ENCODE measurements at places on chromosomes 16 and 17.

GRCh38 chr17:79038545-79039135 is 14.7 kb downstream of the C1QTNF1 start:
- peak; percentile 82 for DNase-seq

- DNase-seq = peak; percentile 81
Measured at GRCh38 chr16:31451681-31452351, 7.5 kb upstream of the ARMC5 start.

DNA sequence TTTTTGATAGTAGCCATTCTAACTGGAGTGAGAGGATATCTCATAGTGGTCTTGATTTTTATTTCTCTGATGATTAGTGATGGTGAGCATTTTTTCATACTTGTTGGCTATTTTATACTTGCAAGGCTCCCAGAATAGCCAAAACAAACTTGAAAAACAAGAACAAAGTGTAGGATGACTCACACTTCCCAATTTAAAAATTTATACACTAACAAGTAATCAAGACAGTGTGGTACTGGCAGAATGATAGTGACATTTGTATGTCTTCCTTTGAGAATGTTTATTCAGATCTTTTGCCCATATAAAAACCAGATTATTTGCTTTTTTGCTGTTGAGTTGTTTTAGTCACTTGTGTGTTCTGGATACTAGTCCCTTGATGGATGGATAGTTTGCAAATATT is 17.8 kb downstream of the SPECC1 start:
- no peak for DNase-seq

DNA sequence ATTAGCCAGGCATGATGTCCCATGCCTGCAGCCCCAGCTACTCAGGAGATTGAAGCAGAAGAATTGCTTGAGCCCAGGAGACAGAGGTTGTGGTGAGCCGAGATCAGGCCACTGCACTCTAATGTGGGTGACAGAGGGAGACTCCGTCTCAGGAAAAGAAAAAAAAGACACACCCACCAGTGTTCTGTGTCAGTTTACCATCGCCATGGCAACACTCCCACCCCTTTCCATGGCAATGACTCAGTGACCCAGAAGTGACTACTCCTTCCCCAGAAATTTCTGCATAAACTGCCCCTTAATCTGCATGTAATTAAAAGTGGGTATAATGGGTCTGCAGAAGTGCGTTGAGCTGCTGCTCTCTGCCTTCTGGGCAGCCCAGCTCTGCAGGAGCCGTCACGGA is 4.0 kb upstream of the ZC3H18 start:
- DNase-seq = no peak

DNA sequence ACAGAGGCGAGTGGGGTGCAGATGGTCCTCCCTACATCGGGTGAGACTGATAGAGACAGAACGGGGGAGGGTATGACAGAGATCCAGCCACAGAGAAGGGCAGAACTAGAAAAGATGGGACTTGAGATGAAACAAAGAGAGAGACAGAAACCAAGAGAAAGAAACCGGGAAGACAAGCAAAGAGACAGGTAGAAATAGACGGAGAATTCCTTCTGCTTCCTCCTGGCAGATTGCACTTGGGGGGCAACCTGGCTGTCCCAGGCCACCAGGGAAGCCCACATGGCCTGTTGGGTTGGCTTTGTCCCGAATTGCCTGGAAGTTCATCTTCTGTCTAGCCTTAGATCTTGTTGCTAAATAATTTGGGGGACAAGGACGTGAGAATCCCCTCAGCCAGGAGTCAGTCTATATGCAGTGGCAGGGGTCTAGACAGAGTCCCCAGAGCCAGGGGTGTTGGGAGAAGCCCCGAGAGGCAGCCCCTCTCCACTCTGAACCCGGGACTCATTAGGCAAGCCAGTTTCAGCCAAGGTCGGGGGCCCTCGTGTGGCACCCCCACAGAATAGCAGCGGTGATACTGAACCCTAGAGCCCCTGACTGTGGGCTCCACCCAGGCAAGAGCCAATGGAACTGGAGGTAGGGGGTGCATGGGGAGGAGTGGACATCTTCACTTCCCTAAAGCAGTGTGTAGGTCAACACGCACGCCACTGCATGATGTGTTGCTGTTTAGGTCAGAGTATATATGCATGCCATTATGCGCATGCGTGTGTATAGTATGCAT is 627 bp upstream of the TSPOAP1 start:
- DNase-seq = no peak

DNA sequence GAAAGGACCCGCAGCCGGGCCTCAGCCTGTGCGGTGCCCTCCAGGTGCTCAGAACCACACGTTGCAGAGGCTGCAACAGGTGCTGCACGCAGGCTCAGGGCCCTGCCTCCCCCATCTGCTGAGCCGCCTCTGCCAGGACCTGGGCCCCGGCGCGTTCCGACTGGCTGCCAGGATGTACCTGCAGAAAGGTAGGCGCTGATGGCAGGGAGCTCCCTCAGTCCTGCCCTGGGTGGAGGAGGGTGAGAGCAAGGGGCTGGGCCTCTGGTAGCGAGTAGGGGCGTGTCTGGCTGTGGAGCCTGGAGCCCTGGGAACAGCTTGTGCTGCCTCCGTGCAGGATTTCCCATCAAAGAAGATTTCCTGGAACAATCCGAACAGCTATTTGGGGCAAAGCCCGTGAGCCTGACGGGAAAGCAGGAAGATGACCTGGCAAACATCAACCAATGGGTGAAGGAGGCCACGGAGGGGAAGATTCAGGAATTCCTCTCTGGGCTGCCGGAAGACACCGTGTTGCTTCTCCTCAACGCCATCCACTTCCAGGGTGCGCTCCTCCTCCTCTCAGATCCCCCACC is 4.4 kb downstream of the SERPINF2 start:
- DNase-seq = no peak

GRCh38 chr17:44120851-44121605 is 2.4 kb downstream of the HDAC5 start:
- DNase-seq = no peak

- no peak for DNase-seq
Measured at GRCh38 chr16:12724226-12724625, 79.5 kb downstream of the CPPED1 start.

DNA sequence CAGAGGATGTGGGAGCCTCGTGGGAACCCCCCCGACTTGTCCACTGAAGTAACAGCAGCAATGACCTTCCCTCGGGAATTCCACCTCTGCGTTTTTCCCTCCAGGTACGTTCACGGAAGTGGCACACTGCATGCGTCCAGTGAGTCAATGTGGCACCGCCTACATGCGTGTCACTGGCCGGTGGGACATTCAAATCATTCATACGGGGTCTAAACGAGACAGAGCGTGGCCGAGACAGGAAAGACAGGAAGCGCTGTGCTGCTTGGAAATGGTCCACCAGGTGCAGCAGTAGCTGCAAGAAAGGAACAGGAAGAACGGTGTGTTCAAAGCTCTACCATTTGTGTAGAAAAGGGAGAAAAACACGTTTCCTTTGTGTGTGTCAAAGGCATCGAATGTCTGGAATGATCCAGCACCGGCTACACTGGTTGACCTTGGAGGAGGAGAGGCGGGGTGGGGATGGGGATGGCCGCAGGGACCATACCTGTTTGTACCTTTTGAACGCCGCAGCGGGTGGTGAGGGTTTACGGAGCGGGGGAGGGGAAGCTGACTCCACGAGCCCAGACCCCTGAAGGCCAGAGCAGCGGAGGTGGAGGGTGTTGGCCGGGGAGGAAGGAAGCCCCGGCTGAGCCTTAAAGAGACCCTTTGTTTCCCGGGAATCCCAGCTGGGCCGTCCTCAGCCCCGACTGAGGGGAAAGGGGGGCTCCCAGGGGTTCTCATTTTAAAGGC is 1.7 kb upstream of the PGAP6 start:
- DNase-seq = no peak

- peak; percentile 95 for DNase-seq
Measured at GRCh38 chr17:30970831-30971567, at the start of gene RNF135. TSS of gene RNF135 (plus strand) at chr17:30971039. CDS start at chr17:30971074, 35 bp downstream.

DNA sequence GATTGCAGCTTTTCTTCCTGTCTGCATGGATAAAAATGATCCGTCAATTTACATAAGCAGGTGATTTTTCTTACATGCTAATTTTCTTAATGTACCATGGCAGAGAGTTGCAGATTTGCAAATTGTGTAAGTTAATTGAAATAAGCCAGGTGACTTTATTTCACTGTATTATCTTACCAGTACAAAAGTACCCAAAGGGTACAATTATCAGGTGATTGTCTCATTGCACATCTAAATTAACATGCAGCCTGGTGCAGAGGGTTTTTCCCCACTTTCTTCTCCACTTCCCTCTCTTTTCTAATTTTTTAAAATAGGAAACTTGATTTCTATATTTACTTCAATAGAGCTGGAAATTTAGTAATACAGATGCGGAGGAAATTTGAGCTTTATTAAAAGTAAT is 11.2 kb downstream of the NLK start:
- no peak for DNase-seq

- DNase-seq = no peak
Measured at GRCh38 chr17:80738987-80739730, 194.5 kb downstream of the RPTOR start.

- DNase-seq = no peak
Measured at GRCh38 chr16:35194681-35195080, 1735.3 kb downstream of the TP53TG3F start.

- no peak for DNase-seq
Measured at GRCh38 chr17:59828478-59828760, 64.3 kb downstream of the TUBD1 start.

DNA sequence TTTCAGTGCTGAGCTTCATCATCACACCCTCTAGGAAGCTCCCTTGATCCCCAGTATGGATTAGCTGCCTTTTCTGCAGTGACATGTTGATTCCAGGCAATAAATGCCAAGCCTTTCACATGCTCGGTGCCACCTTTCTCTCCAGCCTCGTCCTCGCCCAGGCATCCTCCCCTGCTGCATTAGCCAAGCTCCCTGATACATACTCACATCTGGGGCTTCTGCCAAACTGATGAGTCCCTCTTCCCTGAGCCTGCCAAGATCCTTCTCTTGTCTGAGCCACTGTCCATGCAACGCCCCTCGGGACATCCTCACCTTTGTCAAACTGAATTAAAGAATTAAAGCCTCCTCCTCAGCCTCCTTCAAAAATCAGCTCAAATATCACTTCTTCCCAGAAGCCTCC is 538.5 kb upstream of the CDH11 start:
- no peak for DNase-seq

- no peak for DNase-seq
Measured at GRCh38 chr17:81154961-81155360, 10.3 kb upstream of the PVALEF start.

GRCh38 chr16:85998868-85999729 is 100.1 kb downstream of the IRF8 start:
- DNase-seq = no peak

GRCh38 chr16:72243621-72244020 is 71.7 kb upstream of the PMFBP1 start:
- DNase-seq = no peak

GRCh38 chr16:52265446-52265861 is 281.5 kb downstream of the TOX3 start:
- DNase-seq = no peak

GRCh38 chr16:19837331-19837980 is 47.2 kb downstream of the GPRC5B start:
- DNase-seq = no peak

- DNase-seq = peak; percentile 52
Measured at GRCh38 chr17:44900894-44901293, 1.6 kb upstream of the EFTUD2 start.

GRCh38 chr16:88499292-88499691 is 46.2 kb downstream of the ZFPM1 start:
- DNase-seq = no peak

GRCh38 chr16:56915336-56916119 is 16.4 kb upstream of the HERPUD1 start:
- no peak for DNase-seq

DNA sequence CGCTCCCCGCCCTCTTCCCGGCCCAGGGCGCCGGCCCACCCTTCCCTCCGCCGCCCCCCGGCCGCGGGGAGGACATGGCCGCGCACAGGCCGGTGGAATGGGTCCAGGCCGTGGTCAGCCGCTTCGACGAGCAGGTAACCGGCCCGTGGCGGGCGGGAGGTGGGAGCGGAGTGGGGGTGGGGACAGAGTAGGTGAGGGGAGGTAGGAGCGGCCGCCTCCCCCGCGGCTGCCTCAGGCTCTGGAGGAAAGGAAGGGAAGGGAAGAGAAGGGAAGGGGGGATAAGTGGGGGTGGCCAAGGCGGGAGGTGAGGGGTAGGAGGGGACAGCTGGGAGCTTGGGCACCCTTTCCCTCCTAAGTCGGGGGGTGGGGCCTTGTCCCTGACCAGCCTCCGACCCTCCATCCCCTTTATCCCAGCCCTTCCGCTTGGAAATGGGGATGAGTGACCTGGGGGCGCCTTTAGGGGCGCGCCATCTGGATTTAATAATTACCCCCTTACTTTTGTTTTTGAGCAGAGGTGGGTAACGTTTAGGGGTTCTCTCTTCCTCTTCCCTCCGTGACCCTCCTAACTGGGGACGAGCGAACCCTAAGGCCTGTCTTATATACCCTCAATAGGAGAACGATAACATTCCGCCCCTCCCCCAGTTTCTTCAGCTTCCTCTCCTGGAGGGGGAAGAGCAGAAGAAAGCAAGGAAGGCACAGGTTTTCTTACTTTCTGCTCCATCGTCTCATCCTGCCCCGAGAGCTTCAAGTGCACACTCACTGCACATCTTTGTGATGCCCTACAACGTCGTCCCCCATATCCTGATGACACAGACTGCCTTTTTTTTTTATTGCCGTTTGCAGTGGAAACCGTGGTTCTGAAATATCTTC is 694 bp downstream of the NF1 start:
- peak; percentile 34 for DNase-seq

GRCh38 chr16:81821436-81822128 is 42.5 kb downstream of the PLCG2 start:
- no peak for DNase-seq

DNA sequence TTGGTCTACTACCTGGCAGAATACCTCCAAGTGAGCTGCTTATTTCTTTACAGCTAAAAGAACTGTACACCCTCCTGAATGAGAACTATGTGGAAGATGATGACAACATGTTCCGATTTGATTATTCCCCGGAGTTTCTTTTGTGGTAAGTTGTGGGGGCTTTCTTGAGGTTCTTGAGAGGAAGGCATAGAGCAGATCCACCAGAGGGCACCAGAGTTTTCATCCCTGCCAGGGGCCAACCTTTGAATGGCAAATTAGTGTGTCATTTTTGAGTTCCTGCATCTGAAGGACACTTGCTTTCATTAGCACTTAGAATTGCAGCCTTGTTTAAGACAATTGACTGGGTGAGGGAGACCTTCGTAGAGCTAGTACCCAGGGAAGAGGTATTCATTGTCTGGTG is 35.0 kb downstream of the NMT1 start:
- peak; percentile 39 for DNase-seq

GRCh38 chr17:81387100-81388090 is 7.9 kb upstream of the BAHCC1 start:
- DNase-seq = peak; percentile 82

DNA sequence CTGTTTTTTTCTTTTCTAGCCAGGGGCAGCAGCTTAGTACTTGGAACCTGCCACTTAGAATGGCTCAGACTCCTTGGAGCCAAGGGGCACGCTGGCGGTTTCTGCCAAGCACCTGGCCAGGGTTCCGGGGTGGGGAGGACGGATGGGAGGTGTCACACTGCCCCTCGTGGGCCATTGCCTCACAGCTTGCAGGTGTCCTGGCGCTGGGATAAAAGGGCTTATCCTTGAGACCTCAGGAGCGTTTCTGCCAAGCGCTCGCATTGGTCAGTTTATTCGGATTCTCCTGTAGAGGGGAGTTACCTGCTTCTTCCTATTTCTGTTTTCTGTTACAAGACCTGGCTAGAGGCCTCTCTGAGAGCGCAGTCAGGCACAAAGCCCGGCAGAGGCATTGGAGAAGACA is 234.6 kb downstream of the MSI2 start:
- no peak for DNase-seq

All from AG08396 (cell line).